ENCODE measurements at places on chromosomes 1 and 21.

- no peak for DNase-seq
Measured at GRCh38 chr1:3009021-3009420, 12.2 kb upstream of the ACTRT2 start.

DNA sequence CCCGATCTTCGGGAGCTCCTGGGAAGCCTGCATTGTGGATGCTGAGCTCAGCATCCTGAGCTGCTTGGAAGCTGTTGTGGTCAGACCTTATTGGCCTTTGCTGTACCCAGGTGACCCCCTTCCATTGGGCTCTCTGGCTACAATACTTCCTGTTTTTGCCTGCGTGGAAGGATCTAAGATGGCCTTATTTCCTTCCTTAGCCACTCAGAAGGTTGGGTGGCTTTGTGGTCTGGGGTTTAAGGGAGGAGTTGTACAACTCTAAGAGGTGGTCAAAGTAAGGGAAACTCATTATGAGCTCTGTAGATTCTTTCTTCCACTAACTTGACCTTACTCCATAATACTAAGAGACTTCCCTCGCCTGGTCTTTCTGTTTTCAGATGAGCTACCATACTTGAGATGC lies 17.7 kb downstream of the PFKFB2 start:
- DNase-seq, result no peak

GRCh38 chr1:50251702-50252101 lies 143.0 kb downstream of the ELAVL4 start:
- DNase-seq, result no peak

DNA sequence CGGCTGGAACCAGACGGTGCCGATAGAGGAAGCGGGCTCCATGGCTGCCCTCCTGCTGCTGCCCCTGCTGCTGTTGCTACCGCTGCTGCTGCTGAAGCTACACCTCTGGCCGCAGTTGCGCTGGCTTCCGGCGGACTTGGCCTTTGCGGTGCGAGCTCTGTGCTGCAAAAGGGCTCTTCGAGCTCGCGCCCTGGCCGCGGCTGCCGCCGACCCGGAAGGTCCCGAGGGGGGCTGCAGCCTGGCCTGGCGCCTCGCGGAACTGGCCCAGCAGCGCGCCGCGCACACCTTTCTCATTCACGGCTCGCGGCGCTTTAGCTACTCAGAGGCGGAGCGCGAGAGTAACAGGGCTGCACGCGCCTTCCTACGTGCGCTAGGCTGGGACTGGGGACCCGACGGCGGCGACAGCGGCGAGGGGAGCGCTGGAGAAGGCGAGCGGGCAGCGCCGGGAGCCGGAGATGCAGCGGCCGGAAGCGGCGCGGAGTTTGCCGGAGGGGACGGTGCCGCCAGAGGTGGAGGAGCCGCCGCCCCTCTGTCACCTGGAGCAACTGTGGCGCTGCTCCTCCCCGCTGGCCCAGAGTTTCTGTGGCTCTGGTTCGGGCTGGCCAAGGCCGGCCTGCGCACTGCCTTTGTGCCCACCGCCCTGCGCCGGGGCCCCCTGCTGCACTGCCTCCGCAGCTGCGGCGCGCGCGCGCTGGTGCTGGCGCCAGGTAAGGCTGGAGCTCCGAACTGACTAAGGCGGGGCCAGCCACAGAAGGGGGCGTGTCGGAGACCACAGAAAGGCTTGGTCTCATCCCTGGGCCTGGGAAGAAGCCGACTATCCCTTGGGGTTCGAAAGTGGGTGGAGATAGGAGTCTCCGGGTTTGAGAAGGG lies 486 bp downstream of the SLC27A3 start:
- peak; percentile 67 for DNase-seq

DNA sequence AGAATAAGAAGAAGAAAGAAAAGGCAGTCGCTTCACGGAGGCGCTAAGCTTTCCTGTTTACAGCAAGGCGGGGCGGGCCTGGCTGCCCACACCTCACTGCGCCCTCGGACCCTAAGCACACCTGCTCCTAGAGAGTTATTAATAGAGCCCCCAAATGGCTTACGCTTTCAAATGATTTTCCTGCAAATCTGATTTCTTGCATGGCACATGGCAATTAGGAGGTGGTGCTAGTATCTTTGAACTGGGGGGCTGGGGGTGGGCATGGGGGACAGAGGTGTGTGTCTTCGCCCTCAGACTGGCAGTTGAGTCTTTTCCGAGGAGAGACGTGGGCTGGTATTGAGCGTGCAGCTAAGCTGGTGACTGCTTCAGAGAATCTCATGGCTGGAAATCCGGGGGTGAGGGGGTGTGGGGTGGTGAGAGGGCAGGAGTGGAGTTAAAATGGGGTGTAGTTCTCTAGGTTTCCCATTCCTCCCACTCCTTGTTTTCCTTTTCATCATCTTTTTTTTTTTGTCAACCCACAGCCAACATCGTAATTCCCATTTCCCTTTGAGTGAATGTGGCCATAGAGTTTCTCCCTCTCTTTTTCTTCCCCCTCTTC lies 1.3 kb downstream of the S1PR1 start:
- DNase-seq, result peak; percentile 70

DNA sequence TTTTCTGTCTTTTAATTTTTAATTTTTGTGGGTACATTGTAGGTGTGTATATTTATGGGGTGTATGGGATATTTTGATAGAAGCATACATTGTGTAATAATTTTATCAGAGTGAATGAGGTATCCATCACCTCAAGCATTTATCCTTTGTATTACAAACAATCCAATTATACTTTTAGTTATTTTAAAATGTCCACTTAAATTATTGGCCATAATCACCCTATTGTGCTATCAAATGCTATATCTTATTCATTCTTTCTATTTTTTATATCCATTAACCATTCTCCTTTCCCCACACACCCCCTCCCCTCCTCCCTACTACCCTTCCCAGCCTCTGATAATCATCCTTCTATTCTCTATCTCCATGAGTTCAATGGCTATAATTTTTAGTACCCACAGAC lies 70.2 kb upstream of the TSHB start:
- DNase-seq, result no peak

- no peak for DNase-seq
Measured at GRCh38 chr1:10520952-10521351, 46.2 kb downstream of the PEX14 start.
